Suprapubic skin (tissue), 4 donors: ENCODE measurements at places on chromosomes 16 and 17.

DNA sequence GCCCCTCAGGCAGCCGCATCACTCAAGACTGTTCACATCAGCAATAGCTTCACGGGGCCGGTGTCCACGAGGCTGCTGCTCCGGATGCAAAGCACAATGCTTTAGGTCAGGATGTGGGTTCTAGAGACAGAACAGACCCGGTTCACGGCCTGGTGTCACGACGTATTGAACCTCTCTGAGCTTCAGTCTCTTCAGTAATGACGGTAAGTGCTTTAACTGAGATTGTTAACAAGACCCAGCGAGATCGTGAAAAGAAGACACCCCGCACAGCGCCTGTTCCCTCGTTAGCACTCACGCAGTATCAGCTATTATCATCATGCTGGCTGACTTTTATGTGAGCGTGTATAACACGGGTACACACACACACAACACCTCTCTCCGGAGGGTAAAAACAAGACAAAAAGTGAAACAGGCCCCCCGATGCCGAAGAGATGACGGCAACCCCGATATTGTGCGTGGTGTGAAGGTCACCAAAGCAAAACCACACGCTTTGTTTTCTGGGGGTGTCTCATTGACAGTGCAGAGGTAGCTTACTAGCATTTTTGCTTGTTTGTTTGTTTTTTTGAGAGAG, 21.4 kb upstream of the ABR start:
- DNase-seq: no peak

DNA sequence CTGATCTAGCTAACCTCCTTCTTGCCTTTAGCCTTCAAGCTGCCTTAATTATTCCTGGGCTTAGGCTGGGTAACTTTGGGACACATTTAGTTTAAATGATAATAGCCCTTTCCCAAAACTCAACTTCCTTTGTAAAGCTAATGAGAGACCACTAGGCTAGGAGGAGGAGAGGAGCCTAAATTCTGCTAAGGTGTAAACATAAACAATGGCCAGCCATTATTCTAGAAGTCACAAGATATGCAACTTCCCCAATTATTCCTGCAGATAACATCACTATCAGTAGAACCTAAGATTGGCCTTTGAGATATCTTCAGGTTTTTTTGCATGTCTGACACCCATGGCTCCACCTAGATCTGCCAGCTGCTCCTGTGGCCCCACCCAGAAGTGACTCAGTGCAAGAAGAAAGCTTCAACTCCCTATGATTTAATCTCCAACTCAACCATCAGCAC, 131.2 kb upstream of the FAM20A start:
- DNase-seq: no peak

- no peak for DNase-seq
Measured at GRCh38 chr16:24146518-24146917, 109.6 kb upstream of the CACNG3 start.

DNA sequence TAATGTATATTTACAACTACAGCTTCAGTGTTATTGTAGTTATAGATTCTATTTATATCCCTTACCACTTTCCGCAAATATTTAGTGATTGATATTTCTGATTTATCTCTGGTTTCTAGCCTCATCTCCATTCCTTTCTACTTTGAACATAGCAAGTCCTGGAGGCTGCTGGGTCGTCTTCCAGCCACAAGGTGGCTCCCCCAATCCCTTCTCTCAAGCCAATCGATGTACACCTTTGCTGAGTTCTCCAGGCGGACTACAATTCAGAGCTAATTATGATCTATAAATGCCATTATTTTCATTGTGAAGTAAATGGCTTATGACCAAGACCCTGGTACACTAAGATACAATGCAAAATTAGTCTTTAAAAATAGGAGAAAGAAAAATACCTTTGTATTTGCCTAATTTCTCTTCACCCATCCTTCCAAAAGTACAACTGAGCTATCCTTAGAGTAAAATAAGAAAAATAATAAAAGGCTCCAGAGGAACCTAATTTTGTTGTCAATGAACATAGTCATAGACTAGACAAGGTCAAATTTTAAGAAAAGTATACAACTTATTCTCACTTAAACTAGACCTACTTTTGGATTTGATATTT, 122.1 kb downstream of the SKAP1 start:
- DNase-seq: no peak

DNA sequence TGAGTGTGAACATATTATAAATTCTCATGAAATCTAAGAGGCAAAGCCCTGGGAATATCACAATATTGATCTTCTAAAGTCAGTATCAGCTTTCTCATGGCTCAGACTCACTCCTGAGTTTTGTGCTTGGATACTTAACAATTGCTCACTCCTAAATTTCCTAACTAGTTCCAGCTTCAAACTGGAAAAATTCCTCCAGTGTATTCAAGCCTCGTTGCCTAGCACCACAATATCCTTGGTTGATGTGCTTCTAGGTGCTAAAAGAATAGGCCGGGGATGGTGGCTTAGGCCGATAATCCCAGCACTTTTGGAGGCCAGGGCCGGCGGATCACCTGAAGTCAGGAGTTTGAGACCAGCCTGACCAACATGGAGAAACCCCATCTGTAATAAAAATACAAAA, 62.5 kb downstream of the XYLT1 start:
- no peak for DNase-seq

- no peak for DNase-seq
Measured at GRCh38 chr17:801660-802059, 19.5 kb downstream of the MRM3 start.

DNA sequence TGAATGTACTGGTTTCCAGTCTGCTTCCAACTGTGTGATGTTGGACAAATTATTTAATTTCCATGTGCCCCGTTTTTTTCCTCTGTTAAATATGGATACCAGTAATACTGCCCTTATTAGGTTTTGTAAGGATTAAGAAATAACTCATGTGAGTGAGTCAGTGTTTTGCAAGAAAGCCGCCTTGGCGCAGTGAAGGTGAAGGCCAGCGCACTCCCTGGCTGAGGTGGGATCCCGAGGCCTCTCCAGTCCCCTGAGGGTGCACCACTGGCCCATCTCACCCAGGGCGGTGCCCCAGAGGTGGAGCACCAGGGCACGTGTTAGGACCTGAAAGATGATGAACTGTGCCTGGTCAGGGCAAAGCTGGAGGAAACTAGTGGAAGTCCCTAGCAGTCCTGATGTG, 43.5 kb downstream of the PHKB start:
- no peak for DNase-seq

DNA sequence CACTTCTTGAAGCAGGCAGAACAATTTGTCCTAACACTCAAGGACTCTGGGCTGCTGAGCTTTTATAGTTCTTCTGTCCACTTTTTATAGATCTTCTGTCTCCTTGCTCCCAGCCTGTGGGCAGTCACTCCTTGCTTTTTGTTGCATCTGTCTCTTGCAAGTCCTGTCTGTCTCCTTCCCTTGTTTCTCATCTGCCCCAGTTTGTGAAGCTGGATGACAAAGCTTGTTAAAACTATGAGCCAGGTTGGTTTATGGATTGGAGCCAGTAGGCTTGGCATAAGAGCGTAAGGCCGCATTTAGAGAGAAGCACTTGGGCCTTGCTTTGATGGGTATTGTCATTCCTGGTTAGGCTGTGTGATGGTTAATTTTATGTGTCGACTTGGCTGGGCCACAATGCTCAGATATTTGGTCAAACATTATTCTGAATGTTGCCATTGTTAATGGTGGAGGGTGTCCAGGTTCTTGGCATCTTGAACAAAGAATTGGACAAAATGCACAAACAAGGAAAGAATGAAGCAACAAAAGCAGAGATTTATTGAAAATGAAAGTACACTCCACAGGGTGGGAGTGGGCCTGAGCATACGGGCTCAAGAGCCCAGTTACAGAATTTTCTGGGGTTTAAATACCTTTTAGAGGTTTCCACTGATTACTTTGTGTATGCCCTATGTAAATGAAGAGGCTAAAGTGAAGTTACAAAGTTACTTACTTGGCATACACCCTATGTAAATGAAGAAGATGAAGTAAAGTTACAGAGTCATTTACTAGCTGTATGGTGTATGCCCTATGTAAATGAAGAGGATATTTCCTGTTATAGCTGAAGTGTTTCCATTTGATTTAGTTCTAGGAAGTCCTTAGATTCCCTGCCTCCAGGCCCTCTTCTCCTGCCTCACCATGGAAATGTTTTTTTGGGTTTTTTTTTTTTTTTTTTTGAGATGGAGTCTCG, 8.0 kb upstream of the CPPED1 start:
- no peak for DNase-seq

GRCh38 chr17:73140566-73140965, 24.2 kb upstream of the SSTR2 start:
- no peak for DNase-seq

- DNase-seq: no peak
Measured at GRCh38 chr17:78844301-78845005, 3.8 kb upstream of the USP36 start.

DNA sequence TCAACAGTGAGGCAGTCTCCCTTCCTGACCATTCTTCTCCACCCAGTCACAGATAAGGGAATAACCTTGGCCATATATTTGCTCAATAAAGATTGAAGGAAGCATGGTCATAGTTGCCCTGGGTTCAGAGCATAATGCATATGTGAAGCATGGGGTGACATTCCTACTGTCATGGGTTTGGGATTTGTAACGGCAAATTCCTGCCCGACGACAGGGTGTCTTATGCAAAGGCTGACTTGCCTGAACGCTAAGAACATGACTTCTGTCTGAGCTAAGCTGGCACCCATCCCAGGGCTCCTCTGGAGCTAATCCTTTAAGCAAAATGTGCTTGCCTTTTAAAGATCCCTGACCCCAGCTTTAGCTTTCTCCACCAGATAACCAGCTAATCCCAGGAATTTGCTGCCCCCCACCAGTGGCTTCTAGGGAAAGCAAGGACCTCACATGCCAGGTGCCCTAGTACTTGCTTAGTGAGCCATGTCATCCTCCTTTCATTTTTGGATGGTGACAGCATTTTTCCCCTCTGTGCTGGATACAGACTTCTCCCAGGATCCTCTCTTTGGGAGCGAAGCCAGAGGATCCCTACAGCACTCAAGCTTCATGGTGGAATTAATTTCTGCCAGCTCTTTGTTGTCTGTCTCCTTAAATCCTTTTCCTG, 11.7 kb downstream of the SLC7A6OS start:
- DNase-seq: peak; percentile 88

GRCh38 chr16:12508054-12508453, 295.6 kb downstream of the CPPED1 start:
- DNase-seq: no peak

DNA sequence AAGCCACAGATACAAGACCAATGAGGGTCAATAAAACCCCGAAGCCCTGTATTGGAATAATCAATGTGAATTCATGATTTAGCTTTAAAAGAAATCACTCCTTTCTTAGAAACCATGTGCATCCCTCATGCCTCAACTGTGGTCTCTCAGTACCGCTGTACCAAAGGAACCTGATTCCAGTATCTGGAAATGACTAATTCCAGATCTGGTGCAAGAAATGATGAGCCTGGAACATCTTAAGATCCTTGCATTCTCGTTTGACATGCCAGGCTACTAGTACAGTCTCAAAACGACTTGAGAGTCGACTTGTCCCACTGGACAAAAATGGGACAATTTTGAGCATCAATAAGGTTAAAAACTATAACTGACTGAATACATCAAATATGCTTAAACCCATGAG, 21.2 kb downstream of the USP31 start:
- no peak for DNase-seq

DNA sequence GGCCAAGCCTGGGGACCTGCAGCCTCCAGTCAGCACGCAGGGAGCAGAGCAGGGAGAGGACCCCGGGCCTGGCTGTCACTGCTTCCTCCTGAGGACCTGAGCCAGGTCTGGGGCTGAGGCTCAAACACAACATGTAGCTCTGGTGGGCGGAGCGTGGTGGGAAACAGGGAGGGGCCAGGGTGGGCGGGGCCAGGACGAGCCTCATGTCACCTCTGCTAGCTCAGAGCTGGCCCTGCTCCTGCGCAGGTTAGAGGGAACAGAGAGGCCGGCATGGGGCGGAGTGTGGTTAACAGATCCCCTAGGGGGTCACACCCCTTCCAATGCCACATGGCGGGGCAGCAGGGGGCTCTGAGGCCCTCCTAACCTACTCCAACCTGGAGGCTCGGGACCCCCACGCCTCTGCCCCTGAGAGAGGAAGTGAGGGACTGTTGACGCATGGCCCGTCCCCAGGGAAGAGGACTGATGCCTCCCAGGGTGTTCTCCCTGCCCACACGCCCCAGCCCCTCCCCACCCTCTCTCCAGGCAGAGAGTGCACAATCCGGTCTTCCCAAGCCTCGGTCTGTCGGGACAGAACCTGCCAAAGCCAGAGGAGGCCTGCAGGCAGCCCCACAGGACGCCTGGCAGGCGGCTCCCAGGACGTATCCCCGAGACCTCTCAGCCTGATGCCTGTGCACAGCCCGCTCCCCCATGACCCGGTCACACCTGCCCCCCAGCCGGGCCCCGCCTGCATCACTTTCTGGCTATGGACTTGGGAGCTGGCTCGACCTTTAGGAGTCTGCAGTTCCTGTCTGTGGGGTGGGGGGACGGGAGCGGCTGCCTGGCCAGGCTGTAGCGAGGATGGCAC, 15.2 kb downstream of the PIEZO1 start:
- no peak for DNase-seq

- no peak for DNase-seq
Measured at GRCh38 chr16:71629278-71630016, 3.5 kb downstream of the MARVELD3 start.

DNA sequence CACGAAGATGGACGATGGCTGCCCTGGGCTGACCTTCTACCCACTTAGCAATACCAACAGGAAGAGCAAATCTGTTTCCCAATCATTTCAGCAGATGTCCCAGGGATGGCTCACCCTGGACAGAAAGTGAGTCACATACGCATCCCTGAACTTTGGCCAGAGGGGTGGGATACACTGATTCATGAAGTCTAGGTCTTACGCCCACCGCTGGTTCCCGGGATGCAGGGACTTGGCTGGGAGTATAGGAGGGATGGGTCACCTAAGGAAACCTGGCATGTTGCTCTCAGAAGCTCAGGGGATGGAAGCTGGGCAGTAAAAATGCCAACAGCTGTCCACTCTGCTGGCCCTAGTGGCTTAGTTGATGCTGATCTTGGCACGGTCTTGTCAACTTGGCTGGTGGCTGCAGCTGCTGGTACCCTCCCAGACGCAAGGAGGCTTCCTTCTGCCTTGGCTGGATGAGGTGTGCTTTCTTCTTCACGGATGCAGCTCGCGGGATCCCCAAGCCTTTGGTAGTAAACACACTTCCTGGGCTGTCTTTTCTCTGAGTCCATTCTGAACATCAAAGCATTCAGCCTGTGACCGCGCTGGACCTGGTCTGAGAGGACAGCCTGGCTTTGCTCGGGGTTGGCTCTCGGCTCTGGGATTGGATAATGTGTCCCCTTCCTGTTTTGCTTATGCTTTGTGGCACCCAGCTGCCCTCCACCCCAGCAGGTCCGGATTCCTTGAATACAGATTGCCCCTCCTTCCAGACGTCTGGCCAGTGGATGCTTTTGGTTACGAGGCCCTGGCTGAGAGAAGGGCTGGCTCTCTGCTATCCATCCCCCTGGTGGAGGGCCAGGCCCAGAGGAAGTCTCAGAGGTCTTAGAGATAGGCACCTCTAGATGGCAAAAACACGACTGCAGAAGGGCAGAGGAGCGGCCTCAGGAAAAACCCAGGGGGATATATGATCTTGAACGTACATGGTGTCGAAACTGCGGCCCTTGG, 71.5 kb downstream of the RAP1GAP2 start:
- DNase-seq: no peak

DNA sequence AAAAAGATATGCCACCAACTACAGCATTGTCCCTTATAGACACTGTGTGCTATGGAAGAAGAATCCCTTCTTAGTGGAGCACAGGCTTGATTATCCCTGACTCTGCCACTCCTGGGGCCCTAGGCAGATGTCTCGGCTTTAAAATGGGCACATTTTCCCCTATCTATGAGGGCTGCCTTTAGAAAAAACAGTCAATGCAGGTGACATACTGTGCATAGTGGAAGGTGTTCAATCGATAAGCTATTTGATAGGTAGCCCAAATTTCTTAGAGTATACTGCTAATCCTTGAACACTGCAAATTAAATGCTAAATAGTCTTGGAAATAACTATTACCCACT, 64.4 kb downstream of the PARN start:
- DNase-seq: no peak
